ENCODE measurements at places on chromosomes 6 and 20. TPM values are rescaled to one million over a fixed set of nuclear protein-coding genes. Genes with fewer than 3 reads are reported as not detected.

GRCh38 chr20:10568032-10568431 is 105.8 kb downstream of the JAG1 start:
- no peak for ATAC-seq

DNA sequence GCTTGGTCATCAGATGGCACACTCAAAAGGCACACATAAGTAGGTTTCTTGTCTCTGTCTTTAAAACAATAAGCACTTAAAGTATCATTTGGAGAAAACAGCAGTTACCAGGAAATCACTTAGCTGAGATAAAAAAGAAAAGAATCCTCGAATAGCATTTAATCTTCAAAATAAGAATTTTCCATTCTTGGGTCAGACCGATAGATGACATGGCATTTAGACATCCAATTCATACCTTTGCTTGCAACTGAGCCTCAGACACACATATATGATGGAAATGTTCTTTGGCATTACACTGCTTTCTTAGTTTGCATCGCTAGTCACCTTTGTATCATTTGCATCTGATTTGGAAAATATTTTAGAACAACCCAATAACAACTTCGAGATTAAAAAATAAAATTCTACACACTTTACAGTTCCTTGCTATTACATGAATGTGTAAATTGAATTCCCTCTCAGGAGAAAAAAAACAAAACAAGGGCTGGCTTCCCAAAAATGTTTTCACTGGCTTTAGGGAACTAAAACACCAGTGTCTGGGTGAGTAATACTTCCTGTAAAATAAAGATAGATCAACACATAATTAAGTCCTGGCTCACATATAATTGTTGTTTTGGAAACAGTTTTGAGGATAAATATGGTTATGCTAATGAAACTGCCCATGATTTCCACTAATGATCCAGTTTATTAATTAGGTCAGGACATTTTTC is 1.3 kb upstream of the RNF217 start:
- ATAC-seq = no peak

Gene IMPG1
- 0.42 TPM for total RNA-seq

Gene MUC21
- 1.4 TPM for total RNA-seq

Gene TULP4
- total RNA-seq = 159 TPM

Gene RNF39
- not detected for total RNA-seq

Gene GLP1R
- not detected for total RNA-seq

Measured in gastroesophageal sphincter (tissue), 4 donors.